COLO829 (cell line): ENCODE measurements at places on chromosomes 5 and 9.

GRCh38 chr5:121872856-121873255, 21.2 kb downstream of the FTMT start:
- DNase-seq, result no peak

- DNase-seq, result no peak
Observed at GRCh38 chr9:69023650-69024049, 9.7 kb upstream of the PRKACG start.

DNA sequence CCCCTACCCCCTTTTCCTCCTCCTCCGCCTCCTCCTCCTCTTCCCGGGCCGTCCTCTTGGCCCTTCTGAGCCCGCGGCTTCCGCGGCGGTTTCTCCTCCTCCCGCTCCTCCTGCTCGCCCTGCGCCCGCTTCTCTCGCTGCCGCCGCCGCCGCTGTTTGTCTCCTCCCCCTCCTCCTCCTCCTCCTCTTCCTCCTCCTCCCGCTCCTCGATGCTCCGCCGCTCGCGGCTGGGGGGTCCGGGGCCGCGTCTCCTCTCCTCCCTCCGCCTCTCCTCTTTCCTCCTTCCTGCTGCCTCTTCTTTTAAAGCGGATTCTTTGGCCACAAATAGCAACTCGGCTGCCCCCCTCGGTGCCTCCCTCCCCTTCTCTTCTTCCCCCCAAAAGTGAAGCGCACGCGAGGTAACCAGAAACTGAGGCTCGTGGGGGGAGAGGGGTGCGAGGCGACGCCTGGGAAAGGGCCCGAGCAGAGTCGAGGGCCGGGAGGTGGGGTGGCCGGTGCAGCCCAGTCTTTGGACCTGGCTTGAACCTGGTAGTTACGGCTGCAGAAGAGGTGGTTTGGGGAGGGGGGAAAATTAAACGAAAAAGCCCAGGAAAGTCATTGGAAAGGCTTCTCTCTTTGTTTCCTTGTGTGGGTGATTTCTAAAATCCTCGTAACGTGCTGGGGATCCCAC, 1058.5 kb upstream of the DMAC1 start:
- DNase-seq, result no peak

DNA sequence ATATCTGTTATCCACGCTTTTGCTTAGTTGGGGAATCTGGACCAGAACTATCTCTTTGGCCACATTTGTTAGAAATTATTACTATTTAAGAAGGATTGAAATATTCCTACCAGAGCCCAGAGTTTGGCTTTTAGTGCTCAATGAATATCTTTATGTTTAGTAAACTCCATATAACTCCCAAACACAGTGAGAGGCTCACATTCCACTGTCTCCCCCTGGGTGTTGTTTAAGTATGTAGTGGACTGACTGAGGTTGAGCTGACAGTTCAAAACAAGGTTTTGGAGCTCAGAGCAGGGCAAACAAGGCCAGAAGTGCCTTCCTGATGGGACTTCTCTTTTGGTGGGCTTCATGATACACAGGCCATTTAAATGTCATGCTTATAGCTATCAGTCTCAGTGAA, 216.0 kb downstream of the SMARCA2 start:
- DNase-seq, result no peak

DNA sequence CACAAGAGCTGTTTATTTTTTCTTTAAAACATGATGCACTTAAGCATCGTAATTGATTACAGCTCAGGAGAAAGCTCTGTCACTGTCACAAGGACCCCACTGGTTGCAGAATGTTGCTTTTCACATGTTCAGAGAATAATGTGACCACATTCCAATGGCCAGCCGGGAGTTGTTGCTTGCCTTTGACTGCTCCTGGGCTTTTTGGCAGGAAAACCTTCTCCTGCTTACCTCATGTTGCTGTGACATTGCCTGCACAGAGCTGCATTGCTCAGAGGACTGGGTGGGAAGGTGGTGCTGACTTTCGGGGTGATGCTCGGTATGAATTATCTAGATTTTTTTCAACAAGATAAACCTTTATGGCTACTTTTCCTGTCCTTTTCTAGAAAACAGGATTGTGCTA, 88.2 kb downstream of the PALM2AKAP2 start:
- no peak for DNase-seq

DNA sequence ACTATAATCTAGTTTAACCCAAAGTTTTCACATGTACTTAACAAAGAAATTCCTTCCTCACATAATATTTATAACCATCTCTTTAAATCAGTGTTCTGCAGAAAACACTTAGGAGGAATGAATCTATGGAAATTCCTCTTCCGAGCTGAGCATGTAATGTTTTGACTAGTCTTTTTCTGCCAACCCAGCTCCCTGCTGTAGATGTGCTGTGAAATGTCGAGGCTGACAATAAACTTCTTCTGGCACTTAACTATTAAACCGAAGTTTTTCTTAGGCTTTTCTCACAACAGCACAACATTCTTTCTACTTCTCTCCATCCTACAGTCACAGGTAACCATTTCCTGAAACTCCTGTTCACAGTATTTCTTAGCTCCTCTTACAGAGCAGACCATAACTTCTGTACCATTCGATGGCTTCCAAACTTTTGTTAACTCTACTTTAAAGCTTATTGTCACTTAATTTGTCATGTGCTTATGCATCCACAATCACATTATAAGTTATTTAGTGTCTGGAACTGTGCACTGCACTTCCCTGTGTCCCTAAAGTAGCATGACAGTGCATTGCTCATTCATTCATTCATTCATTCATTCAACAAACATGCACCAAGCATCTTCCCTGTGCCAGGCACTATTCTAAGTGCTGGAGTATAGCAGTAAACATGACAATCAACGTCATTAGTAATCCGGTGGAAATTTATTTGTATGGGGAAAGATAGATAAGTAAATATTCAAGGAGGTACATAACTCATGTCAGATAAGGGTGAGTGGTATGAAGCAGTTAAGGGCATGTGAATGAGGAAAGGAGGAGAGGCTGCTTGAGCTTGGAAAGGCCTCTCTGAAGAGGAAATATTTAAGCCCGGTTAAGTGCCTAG, 54.6 kb downstream of the TSSK1B start:
- no peak for DNase-seq

DNA sequence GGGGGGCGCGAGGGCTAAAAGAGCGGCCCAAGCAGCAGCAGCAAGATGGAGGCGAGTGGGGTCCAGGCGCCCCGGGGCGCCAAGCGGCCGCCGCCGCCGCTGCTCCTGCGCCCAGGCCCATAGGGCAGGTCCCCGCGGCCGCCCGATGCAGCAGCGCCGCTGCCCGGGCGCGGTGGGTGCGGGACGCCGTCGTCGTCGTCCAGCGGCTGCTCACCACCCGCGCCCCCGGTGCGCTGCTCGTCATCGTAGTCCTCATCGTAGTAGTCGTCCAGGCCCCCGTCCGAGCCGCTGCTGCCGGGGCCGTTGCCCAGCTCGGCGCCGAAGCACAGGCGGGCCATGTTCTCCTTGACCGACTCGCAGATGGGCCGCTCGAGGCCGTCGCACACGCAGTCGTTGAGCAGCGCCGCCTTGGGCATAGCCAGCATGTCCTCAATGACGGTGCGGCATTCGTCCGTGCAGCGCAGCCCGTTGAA, 1.5 kb downstream of the GAS1 start:
- no peak for DNase-seq

GRCh38 chr5:96483878-96484277, 50.8 kb upstream of the PCSK1 start:
- peak; percentile 6 for DNase-seq

- no peak for DNase-seq
Observed at GRCh38 chr5:154797762-154798161, 42.6 kb downstream of the LARP1 start.

DNA sequence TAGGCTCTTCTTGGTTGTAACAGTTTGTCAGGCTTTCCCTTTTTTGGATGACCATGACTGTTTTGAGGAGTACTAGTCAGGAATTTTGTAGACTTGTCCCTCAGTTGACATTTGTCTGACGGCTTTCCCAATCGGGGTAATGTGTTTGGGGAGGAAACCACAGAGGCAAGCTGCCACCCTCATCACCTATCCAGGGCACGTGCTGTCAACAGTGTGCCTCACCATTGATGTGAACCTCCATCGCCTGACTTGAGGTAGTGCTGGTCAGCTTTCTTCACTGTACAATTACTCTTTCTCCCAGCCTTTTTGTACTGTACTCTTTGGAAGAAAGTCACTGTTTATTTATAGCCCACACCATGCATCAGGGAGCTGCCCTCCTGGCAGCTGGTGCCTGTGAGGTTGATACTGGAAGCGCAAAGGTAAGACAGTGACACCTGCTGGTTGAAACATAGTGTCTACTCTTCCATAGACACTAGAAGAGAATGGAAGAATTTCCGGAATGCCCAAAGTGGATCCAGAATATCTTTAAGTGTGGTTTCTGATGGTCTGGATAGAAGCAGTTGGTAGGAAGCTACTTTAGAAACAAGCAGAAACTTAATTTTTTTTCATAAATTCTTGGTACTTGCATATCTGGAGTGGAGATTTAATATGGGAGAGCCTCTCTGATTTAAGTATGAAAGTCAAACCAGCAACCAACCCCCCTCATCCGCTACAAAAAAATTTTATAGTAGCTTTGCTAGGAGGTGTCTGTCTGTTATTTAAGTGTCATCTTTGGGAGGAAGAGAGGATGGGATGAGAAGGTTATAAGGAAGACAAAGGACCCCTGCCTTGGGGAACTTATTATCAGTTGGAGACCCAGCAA, 69.3 kb downstream of the SNX30 start:
- DNase-seq, result peak; percentile 70

GRCh38 chr5:141543053-141543452, 54.2 kb downstream of the PCDHGC5 start:
- no peak for DNase-seq

GRCh38 chr9:6893350-6894131, 135.8 kb downstream of the KDM4C start:
- no peak for DNase-seq

DNA sequence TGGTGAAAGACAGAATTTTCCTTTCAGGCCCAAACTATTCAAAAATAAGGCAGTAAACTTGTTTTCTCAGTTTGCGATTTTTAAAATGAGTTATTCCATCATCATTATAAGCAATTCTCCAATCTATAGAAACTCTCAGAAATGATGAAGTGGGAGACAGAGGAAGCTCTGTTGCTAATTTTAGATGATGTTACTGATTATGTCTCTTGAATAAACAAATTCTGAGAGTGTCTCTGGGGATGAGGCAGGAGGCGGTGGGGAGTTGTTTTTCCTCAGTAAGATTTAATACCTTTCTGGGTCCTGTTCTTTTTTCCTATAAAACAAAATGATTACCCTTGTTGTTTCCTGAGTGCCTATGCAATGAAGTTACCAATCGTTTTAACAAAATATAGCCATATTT, 43.9 kb upstream of the TEX48 start:
- DNase-seq, result no peak

DNA sequence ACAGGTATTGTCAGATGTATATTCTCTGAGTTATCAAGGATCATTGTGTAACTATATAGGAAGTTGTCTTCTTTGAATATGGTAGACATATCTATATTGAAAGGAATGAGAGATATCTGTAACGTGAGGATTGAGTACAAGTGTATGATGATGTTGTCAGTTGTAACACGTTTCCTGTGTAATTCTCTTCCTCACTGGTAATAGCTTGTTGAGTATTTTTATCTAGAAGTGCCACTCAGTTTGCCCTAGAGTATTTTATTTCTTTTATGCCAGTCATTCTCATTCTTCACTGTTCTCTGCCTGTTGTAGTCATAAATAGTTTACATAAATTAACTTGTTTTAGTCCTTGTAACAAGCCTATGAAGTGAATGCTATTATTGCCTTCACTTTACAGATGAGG, 172.1 kb downstream of the BAAT start:
- DNase-seq, result no peak

DNA sequence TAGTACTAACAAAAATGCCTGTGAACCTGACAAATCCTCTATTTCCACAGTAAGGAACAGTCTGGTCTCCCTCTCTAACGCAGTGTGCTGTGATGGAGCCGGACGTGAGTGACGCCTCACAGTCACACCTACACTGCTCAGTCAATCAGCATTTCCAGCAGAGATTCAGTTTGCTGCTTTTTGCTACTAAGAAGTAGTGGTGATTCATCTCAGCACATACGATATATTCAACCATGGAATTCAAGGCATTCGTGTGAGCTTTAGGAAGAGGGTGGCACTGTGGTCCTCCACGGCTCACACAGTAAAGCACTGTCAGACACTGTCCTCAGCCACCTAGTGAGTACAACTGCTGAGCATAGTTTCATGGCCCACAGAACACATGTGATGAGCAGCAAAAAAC, 70.9 kb downstream of the SETX start:
- no peak for DNase-seq

GRCh38 chr5:109239456-109239855, 170.3 kb downstream of the PJA2 start:
- DNase-seq, result no peak

GRCh38 chr5:66869347-66869746, 273.2 kb downstream of the MAST4 start:
- no peak for DNase-seq

DNA sequence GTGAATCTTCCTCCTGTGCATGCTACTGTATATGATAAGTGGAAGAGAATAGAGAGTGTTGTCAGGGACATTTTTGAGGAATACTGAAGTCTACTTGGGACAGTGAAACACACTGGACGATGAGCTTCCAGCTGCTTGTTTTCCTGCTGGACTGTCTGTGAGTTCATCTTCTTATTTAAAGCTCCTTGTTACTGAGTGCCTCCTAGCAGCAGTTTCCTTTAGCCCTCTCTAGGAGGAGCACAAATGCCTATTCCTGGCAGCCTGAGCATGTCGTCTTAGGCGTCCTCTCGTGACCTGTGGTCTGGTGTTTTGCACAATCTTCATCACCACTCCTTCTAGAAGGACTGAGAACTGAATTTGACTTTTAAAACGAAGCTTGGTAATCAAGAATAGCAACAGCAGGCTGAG, 43.8 kb downstream of the ANKRD33B start:
- DNase-seq, result no peak
